CD4-positive, alpha-beta T cell (primary cell): ENCODE measurements at places on chromosomes 11 and 22. TPM values are rescaled to one million over a fixed set of nuclear protein-coding genes. Genes with fewer than 3 reads are reported as not detected.

Gene SLC29A2
- 9.7 TPM for total RNA-seq

Gene APOL5
- total RNA-seq = not detected

- peaks cover 11% of the 10 kb centered on the region for H3K4me1 ChIP-seq
- no peak for DNase-seq
- no peak within 1 kb of the TSS for H3K4me3 ChIP-seq
- peaks cover 35% of the 10 kb centered on the region for H3K27me3 ChIP-seq
- no peaks in the 10 kb centered on the region for H3K36me3 ChIP-seq
Observed at GRCh38 chr22:32801537-32802236, at the start of gene TIMP3. Gene TIMP3 (plus strand): TSS chr22:32801705. CDS start chr22:32802002, 297 bp downstream.

Gene OSBP
- total RNA-seq = 58.2 TPM
